ENCODE measurements at places on chromosomes 13 and 19.
A peak's percentile ranks its signal among the peaks of the same experiment; 100 is the strongest.

DNA sequence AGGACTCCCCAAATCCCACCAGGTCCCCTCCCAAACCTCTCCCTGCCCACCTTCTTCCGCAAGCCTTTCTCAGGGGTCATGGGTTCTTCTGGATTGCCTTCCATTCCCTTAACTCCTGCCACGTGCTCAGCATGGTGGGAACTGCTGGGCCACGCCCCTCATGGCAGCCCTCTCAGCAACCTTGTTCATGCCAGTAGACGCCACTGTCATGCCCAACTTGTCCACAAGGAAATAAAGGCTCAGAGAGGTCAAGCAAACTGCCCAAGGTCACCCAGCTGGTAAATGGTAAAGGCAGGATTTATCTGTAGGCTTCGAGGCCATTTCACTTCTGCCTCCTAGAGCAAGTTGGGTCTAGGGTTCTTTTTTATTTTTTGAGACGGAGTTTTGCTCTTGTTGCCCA is 10.9 kb downstream of the PRAM1 start:
- DNase-seq, result no peak

DNA sequence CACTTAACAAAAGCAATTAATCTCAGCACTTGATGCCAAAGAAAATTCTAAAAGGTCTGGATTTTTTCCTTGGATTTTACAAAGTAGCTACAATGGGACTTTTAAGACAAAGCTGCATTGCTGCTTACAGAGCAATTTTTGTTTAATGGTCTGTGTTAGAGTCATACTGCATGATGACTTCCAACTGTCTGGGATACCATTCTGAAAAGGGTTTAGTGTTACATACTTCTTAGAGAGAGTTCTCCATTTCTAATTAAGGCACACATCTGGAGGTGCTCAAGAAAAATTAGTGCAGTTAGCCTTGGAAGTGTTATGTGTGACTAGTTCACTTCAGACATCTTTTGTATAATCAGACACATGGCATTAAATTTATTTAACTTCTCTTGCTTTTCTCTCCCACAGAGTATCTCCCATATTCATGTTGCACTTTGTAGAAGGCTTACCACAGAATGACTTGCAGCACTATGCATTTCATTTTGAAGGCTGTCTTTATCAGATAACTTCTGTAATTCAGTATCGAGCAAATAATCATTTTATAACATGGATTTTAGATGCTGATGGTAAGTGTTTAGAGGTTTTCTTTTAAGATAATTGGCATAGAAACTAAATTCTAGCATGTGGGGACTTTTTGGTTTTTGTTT is 35.1 kb downstream of the USPL1 start:
- no peak for DNase-seq

- no peak for DNase-seq
Observed at GRCh38 chr13:33578786-33579185, 239.2 kb upstream of the RFC3 start.

DNA sequence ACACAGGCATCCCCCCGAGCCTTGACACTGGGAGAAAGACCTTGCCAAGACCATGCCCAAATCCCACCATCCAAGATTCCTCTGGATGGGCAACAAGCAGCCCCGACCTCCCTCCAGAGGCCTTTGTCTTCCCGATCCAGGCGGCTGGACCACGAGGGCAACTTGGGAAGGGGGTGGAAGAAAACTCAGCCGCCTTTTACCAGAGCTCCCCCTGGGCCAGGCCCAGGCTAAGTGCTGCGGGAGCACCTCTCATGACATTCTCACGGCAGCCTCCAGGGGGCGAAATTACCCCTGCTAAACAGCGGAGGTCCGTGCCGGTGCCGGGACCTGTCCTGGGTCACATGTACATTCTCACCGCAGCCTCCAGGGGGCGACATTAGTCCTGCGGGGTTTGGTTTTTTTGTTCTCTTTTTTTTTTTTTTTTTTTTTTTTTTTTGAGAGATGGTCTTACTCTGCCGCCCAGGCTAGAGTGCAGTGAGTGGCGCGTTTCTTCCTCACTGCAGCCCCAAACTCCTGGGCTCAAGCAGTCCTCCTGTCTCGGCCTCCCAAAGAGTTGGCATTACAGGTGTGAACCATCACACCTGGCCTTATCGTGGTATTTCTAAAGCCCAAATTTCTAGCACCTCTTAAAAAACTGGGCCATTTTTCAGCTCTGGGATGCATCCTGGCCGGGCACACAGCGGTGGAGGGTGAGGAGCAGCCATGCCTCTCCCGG is 2.1 kb upstream of the RSPH6A start:
- peak; percentile 94 for DNase-seq

GRCh38 chr13:34993470-34993869 is 51.4 kb downstream of the NBEA start:
- DNase-seq, result no peak

DNA sequence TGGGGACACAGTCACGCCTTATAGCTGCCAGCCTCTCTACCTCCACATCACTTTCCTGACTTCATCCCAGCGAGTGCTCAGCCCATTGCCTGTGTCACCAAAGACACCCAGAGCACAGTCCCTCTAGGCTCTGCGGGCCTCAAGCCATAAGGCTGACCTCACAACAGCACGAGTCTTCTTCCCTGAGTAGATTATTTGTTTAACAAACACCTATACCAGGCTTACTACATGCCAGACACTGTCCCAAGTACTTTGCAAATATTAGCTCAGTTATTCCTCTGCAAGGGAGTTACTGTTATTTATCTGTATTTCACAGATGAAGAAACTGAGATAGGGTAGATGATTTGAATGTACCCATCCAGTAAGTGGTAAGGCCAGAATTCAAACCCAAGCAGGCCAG is 504.3 kb downstream of the COG6 start:
- no peak for DNase-seq

DNA sequence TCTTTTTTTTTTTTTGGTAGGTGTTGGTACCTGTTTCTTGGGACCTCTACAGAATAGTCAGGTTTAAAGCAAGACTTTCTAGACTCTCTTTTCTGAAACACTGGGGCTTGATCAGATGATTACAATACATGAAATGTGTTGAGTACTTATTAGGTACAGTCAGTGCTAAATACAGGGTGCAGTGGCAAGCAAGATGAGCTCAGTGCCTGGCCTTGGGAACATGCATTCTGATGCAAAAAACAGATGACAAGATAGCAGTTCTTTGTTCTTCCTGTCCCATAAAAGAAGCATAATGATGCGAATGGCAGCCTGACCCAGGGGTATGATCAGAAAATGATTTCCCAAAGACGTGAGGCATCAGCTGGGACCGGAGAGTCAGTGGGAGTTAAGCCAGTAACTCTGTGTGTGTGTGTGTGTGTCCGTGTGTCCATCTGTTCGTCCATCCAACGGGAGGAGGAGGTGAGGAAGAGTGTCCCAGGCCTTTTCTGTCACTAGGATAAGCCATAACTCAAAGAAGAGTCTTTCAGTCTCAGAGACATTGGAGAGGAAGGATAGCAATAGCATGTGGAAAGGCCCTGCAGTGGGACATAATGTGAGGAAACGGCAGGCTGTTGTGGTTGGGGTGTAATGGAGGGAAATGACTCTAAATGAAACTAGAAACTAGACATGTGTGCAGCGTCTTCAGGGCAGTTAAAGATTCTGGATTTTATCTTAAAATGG is 32.2 kb downstream of the SLAIN1 start:
- DNase-seq, result peak; percentile 67

DNA sequence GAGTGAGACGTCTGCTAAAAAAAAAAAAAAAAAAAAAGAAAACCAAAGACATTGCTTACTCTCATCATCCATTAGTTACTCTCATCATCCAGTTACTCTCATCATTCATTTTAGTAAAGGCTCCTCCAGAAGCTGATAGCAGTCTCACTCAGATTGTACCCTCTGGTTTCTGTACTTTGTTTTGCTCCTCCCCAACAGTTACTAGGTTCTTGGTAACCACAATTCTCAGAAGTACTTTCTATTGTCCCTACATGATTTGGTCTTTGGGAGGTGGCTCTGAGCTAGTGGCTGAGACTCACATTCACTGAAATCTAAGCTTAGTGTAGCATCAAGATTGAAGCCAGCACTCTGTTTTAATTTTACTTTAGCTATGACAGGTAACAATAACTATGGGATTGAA is 14.3 kb downstream of the ERICH4 start:
- peak; percentile 82 for DNase-seq

DNA sequence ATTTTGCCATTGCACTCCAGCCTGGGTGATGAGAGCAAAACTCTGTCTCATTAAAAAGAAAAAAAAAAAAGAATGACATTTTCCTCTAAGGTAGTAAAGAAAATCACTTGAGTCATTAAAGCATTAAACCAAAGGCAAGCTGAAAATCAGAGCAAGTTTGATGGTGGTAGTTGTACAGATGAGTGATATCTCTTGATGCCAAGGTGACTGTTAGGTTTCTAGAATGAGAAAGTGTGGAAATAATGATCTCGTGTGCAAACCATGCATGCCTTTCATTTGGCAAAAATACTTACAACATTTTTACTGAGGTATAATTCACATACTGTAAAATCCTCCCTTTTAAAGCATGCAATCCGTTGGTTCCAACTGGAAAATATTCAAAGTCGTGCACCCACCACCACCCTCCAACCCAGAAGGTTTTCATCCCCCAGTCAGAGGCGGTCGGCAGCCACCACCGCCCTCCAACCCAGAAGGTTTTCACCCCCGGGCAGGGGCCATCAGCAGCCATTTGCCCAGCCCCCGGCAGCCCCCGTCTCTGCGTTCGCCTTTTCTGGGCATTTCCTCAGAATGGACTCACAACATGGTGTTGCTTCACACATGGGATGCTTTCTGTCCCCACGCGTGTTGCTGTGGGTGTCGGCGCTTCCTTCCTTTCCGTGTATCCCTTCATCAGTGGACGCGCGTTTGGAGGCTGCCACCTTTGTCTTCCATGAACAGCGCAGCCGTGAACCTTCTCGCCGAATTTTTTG is 90.2 kb downstream of the ATP11A start:
- DNase-seq, result no peak

DNA sequence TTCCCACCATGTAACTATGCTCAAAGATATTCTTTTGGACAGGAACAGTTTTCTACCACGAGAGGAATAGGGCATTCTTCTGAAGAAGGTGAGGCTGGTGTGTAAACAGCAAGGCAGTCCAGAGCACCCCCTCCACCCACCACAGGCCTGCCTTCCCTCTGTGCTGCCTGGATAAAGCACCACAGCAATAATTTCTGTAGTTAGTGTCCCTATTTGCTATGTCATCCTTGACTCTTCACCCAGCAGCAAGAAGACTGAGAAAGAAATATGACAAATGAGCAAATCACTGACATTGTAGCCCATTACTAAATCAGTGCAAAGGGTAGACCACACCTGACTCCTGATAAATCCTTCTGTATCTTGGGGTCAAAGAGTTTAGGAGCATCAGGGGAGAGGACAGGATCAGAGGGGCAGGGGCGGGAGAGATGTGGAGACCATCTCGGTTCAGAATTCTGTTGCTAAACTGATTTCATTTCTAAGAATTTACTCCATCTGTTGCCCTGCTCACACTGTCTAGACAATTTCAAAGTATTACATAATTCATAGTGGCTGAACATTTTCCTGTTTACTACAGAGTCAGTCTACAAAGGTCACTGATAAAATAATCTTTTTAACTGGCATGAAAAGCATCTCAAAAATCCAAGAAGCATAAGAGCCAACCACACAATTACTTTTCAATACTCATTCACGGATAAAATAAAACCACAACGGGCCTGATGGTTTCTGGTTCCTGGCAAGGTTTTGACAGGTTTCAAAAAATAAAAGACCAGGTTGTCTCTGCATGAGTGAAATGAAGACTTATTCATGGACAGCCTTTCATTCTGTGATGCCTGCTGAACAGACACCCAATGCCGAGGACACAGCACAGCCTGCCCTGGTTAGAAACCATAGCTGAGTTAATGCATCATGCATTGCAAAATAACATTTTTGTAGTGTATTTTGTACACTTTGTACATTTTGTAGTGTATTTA is 88.4 kb upstream of the IRS2 start:
- DNase-seq, result no peak

DNA sequence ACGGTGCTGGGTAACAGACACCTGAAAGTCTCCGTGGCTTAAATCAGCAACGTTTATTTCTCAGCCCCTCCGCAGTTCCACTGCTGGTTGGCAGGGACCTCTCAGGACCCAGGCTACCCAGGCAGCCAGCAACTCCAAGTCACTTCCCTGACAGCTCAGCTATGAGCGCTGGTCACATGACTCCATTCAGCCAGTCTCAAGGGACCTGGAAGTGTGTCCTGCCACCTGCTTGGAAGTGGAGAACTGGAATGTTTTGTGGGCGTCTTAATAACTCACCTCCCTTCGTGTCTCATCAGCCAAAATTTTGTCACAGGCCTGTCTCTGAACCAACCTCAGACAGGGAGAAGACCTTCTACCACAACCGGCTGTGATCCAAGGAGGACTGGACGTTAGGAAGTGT is 72.8 kb downstream of the DPF1 start:
- no peak for DNase-seq

DNA sequence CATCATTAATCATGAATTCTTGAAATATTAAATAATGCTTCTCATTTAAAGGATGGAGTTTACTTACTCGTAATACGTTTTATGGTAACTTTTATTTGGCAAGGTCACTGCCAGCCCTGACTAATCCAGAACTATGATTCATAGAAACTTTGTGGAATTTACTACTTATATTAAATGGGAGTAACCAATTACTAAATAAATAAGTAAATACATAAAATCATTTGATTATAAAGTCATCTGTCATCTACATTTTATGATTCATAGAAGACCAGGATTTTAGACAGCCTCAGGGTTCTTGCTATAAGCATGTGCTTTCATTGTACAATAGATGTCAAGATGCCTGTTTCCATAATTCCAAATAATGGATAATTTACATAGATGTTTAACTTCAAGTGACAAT is 611.1 kb downstream of the TBC1D4 start:
- DNase-seq, result no peak

- peak; percentile 8 for DNase-seq
Observed at GRCh38 chr13:23966691-23967615, 69.7 kb upstream of the C1QTNF9B start.

DNA sequence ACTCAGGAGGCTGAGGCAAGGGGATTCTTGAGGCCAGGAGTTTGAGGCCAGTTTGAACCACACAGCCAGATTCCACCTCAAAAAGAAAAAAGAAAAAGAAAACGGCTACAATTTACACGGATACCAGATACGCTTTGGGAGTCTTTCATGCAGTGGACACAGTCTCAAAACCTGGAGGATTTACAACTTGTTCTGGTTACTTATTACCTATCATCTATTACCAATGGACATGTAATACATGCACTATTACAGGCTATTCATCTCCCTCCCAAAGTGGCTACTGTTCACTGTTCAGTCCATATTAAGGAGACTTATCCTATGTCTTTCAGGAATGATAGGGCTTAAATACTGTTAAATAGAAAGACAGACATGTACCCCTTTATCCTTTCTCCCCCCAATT is 33.3 kb downstream of the ZNF823 start:
- DNase-seq, result no peak

DNA sequence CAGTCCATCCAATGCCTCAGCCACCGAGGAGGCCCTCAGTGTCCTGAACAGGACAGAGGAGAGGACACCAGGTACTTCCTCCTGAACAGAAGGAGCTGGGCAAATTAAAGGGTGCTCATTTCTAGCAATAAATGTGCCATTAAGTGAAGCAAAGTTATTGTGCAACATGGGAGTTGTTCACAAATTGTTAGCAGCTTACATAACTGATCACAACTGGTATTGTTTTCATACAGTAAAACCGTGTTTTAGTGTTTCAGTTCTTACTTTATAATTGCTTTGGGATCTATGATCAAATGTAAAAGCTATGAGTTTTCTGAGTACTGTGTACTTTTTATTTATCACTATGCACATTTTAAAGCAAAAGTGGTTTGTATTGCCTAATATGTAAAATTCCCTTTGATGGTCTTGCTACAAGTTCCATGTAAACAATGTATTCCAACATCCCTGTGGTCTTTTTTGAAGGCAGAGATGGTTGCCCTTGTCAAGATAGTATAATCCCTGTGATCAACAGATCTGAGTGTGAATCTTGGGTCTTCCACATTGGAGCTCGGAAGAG is 263.1 kb downstream of the FGF14 start:
- DNase-seq, result no peak

All from MM.1S (cell line).